ENCODE measurements at places on chromosomes 1 and 21.

DNA sequence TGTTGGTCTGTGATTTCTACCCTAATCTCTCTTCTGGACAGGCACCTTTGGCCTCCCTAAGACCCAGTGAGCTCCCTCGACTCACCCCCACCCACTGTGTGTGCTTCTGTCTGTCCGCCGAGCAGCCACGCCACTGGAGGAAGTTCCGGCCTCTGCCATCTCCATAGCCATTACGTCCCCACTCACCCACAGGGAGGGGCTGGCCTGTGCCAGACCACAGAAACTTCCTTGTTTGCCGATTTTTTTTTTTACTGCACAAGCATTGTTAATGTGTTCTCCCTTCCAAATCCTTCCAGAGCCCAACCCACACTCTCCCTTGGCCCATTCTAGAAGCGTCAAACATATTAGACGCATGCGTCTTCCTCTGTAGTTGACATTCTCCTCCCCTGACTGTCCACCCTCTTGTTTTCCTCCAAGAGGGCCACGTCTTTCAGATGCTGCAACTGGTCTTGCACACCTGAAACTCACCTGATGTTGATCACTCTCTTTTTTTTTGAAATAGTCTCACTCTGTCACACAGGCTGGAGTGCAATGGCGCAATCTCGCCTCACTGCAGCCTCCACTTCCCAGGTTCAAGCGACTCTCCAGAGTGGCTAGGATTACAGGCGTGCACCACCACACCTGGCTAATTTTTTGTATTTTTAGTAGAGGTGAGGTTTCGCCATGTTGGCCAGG lies 72.3 kb downstream of the EVA1C start:
- DNase-seq, result no peak

DNA sequence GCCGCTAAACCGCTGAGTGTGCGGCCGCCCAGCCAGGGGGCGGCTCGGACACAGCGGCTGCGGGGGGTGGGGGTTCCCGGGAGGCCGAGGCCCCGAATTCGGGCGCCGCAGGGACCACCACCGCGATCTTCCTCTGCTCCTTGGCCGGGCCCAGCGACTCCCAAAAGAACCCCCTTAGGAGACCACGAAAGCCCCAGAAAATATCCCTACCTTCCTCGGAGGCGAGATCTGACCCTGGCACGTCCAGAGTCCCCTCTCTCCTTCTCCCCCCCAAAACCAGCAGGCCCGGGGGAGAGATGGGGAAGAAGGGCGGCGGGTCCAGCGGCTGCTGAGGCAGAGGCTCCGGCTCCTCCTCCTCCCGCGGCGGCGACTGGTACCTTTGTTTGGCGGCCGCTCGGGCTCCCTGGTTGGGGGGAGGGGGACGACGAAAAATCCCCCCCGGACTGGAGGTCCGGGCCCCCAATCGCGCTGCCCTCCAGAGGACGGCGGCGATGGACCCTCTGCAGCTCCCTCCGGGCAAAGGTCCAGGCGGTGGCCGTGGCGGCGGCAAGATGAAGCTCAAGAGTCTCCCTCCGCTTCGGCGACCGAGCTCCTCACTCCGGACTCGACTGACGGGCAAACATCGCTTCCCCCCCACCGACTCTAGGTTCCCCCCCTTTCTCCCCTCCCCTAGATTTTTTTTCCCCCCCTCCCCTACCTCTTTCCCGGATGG lies at the start of gene ARID4B:
TSS of gene ARID4B (minus strand) at position 621 of the 712 bp plus-strand sequence. CDS start 1,260 bp downstream, outside the sequence.
- no peak for DNase-seq

DNA sequence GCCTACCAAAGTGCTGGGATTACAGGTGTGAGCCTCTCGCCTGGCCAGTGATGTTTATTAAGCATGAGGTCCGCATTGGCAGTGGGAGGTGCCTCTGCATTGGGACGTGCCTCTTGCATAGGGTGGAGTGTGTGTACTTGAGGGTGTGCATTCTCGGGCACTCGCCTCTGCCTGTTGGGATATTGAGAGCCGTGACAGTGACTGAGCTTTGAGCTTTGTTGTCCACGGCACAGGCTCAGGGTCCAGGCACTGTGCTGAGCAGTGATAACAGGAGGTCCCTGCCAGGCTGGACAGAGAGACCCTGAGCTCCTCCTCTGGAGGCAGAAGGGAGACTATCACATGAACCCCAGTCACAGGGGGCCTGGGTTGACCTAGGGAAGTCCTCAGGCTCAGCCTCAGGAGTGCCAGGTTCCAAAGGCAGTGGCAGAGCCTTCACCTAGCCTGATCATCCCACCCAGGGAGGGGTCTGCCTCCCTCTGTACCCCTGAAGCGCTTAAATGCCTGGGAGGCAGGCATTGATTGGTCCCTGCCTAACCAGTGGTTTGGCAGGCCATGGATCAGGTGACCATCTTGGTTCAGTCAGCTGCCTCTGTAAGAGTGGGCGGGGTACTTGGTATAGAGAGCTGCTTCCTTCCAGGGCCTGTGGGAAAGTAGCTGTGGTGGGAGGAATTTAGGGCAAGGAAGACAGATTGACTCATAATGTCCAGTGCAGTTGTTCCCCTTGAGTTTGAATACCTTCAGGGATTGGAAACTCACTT lies 213.8 kb upstream of the TMEM51 start:
- DNase-seq, result no peak

DNA sequence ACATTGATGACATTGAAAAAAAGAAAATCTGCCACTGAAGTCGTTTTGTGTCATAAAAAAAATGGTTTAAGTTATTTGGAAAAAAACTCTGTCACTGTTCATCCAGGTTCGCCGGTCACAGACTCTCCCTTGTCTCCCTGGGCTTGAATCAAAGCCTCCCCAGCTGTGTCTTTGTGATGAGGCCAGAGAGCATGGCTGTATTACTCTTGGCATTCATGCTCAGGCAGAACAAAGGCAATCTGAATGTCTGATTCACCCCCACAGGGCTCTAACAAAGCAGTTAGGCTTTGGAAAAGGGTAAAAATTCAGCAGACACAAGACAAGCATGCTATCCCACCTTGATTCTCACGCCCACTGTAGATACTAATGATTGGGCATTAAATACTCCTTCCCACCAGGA lies 304.3 kb upstream of the PLD5 start:
- DNase-seq, result no peak

DNA sequence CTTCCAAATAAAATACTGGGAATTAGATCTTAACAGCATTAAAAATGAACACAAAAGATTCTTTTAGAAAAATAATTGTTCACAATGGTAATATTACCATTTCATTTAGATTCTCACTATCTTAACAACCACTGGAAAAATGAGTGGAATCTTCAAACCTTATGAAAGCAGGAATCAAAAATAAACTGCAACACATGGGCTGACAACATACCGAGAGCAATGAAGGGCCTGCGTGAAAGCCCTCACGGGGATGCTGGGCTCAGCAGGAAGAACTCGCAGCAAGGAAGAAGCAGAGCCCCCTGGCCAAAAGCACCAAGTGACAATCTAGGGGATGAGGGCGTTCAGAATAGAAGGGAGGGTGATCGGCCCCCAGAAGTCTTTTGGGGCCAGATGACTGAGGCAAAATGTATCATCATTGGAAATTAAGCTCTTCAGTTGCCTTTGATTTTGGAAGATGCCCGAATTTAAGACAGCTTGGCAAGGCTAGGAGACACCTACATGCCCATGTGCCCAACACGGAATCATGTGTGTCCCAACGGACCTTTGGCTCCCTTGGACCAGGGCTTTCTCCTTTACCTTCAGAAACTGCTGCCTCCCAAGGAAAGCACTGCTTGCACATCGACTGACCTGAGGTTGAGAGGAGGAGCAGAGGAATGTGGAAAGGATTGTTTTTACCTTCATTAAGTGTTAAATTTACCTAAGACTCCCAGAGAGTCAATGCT lies 103.9 kb downstream of the TGFBR3 start:
- no peak for DNase-seq

DNA sequence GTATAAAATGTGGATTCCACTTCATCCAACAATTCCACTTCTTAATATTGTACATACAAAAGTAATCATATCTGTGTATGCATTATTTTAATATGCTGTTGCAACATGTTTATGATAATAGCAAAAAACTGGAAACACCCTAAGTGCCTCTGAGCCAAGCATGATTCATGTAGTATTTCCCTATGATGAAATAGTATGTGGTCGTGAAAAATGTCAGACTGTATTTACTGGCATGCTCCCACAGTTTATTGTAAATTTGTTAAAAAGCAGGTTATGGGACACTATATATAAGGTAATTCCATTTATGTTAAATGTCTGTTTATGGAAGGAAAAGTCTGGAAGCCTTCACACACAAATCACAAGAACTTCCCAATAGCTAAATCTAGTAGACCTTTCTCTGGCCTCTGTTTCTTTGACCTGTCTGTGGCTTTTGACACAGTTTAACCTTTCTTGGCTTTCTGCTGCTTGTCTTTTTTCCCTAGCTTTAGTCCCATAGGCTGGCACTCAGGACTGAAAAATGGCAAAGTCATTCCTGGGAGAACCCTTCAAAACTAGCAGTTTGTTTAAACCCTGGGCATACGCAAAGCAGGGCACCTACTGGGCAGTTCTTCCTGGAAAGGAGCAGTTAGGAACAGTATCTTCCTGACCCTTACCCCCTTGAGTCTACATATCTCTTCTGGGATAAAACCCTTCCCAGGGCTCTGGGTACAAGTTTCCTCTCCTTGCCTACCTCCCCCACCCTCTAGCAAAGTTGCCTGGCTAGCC lies 65.4 kb upstream of the ARTN start:
- no peak for DNase-seq

- no peak for DNase-seq
Observed at GRCh38 chr1:167059045-167059808, 30.9 kb downstream of the GPA33 start.

All from non-pigmented ciliary epithelial cell (primary cell).